ENCODE measurements at places on chromosomes 11 and 22. TPM values are rescaled to one million over a fixed set of nuclear protein-coding genes. Genes with fewer than 3 reads are reported as not detected.

Gene CLTCL1
- 6.1 TPM for total RNA-seq

- H3K4me1 ChIP-seq = no peaks in the 10 kb centered on the region
- H3K4me3 ChIP-seq = no peak overlapping the region
- no peak for DNase-seq
- no peaks in the 10 kb centered on the region for H3K36me3 ChIP-seq
- no peak overlapping the region for H3K27ac ChIP-seq
These were observed 157.2 kb upstream of the TMEM45B start for GRCh38 chr11:129658526-129658867.

GRCh38 chr11:2802389-2803185 is 83.0 kb downstream of the CDKN1C start:
- no peaks in the 10 kb centered on the region for H3K27me3 ChIP-seq
- no peak overlapping the region for H3K4me3 ChIP-seq
- no peaks in the 10 kb centered on the region for H3K36me3 ChIP-seq

- DNase-seq = no peak
- H3K4me1 ChIP-seq = no peaks in the 10 kb centered on the region
- no peak overlapping the region for H3K4me3 ChIP-seq
- H3K36me3 ChIP-seq = no peaks in the 10 kb centered on the region
- no peaks in the 10 kb centered on the region for H3K27me3 ChIP-seq
These were observed 977.4 kb upstream of the FAT3 start for GRCh38 chr11:91247009-91247735.

DNA sequence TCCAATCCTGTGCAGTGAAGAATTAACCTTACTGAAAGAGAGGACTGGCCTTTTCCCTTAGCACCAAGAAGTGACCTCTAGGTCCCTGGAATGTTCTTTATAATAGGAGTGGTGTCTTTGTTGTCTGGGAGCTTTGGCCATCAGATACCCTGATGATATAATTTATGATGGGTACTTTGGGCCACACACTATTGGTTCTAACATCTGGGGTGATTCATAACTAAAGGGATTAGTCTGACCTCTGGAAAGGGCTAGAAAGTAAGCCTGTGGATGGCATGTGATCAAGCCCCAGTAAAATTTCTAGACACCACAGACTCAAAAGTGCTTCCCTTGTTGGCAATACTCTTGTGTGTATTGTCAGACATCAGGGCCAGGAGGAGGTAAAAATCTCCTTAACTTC is 891.2 kb downstream of the KCNA4 start:
- H3K27ac ChIP-seq = no peak overlapping the region
- no peak for DNase-seq
- no peaks in the 10 kb centered on the region for H3K4me1 ChIP-seq
- no peak overlapping the region for H3K4me3 ChIP-seq

DNA sequence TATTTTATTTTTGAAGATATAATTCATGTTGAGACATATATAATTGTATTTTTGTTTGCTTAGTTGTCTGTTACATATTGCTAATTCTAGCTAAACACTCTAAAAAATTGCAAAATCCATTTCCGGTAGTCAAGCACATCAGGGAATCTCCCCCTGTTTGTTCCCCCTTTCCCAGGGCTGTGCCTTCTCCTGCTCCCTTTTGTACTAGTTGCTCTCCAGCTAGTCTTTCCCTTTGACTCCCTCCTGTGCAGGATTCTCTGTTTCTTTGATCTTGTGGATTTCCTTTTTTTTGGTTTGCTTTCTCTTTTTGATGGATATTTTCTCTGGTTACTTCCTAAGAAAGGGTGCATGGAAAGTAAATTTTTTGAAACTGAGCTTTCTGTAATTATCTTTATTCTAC is 188.1 kb upstream of the PLET1 start:
- DNase-seq = no peak
- no peaks in the 10 kb centered on the region for H3K36me3 ChIP-seq
- H3K4me1 ChIP-seq = no peaks in the 10 kb centered on the region
- no peak overlapping the region for H3K4me3 ChIP-seq
- no peaks in the 10 kb centered on the region for H3K27me3 ChIP-seq

DNA sequence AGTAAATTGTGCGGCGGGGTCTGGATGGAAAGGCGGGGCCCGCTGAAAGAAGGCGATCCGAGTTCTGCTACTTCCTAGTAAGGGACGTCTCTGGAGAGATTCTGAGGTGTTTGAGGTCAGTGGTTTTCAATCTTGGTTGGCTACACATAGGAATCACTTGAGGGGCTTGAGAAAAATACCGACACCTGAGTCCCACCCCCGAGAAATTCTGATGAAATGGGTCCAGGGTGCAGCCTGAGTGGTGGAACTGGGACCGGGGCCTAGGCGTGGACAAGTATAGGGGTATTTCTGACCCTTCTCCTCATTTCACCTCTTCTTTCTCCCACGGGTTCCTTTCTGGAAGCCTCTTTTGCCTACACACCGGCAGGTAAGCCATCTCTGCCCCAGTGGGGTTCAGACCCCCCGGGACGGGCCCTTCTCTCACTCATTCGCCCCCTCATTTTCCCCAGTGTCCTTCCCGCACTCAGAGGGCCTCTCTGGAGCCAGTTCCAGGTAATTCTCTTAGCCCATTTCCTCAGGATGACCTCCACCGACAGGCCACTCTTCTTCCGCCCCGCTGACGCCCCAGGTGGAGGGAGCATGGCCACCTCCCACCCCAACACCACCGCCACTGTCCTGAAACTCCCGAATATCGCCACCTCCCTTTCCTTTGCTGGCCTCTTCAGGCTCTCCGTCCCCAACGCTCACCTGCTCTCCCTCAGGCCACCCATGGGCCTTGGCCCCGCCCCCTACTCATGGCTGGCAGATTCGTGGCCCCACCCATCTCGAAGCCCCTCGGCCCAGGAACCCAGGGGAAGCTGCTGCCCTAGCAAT is 11.8 kb downstream of the ROBO3 start:
- H3K27ac ChIP-seq = peak overlapping the region; percentile 63
- peak overlapping the region; percentile 72 for H3K4me3 ChIP-seq
- H3K36me3 ChIP-seq = no peaks in the 10 kb centered on the region

GRCh38 chr22:49211176-49211575 is 616.5 kb downstream of the BRD1 start:
- no peaks in the 10 kb centered on the region for H3K4me1 ChIP-seq
- no peak for DNase-seq
- no peak overlapping the region for H3K27ac ChIP-seq
- no peak overlapping the region for H3K4me3 ChIP-seq
- no peaks in the 10 kb centered on the region for H3K27me3 ChIP-seq

Gene MS4A3
- total RNA-seq = not detected

Gene MYBPC3
- total RNA-seq = not detected

Gene YWHAH
- total RNA-seq = 174 TPM

Gene BEST1
- 8.0 TPM for total RNA-seq

DNA sequence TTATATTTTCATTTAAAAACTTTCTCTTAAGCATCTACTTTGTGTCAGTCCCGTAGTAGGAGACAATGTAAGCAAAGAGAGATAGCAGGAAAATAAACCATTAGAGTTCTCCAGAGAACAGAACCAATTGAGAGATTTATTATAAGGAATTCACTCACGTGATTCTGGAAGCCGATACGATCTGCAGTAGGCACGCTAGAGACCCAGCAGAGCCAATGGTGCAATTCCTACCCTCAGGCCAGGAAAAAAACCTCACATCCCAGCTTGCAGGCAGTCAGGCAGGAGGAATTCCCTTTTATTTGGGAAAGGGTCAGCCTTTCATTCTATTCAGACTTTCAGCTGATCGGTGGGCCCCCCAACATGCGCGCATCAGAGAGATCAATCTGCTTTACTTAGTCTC is 7.3 kb upstream of the PLEKHA7 start:
- no peak for DNase-seq
- H3K4me1 ChIP-seq = no peaks in the 10 kb centered on the region
- H3K4me3 ChIP-seq = no peak overlapping the region
- H3K36me3 ChIP-seq = no peaks in the 10 kb centered on the region
- no peak overlapping the region for H3K27ac ChIP-seq

Gene RAB6A
- total RNA-seq = 179 TPM

Gene BTG4
- not detected for total RNA-seq

DNA sequence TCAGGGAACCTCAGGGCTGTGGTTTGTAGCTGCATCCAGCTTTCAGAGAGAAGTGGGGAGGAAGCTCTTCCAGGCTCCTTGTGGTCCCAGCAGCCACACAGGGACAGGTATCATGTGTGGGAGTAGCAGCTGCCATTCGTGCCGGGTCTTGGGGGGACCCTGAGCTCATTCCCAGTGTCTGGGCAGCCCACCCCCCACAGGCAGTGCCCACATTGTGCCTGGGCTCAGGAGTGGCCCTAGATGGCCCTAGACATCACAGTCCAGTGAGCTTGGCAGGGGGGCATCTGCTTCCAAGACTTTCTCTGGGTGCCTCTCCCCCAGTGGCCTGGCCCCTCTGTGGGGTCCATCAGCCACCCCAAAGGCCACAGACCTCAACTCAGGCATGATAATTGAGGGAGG is 619.7 kb downstream of the BRD1 start:
- no peaks in the 10 kb centered on the region for H3K27me3 ChIP-seq
- no peak overlapping the region for H3K4me3 ChIP-seq
- H3K4me1 ChIP-seq = no peaks in the 10 kb centered on the region
- no peak for DNase-seq

DNA sequence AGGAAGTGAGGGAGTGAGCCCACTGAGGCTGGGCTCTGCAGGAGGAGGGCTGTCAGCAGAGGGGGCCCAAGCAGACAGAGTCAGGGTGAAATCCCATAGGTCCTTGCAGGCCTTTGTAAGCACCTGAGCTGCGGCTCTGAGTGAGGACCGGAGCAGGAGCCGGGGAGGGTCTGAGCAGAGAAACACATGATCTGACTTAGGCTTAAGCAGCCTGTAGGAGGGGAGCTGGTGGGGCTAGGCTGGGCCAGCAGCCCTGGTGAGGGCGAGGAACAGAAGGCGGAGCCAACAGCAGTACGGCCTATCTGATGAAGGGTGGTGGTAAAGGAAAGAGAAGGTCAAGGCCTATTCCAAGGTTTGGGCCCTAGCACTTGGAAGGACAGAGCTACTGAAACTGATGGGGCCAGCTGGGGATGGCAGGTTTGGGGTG is 26.9 kb upstream of the CBX7 start:
- H3K4me1 ChIP-seq = peaks cover 21% of the 10 kb centered on the region
- no peaks in the 10 kb centered on the region for H3K27me3 ChIP-seq
- no peaks in the 10 kb centered on the region for H3K36me3 ChIP-seq
- H3K4me3 ChIP-seq = no peak overlapping the region

DNA sequence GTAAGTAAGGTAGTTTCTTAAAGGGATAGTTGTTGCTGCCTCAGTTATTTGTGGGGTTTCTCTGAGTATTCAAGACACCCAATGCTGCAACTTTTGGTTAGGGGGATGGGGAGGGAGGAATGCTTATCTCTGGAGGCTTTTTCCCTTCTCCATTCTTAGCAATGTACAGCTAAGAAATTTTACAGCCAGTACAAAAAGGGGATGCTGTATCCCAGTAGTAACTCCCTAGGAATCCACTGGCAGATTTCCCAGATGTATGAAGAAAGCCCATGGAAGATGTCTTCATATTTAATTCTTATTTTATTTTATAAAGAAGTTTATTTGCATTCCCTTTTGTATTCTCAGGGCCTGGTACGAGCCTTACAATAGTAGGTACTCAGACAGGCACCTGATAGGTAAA is 154.8 kb downstream of the ENTHD1 start:
- H3K27ac ChIP-seq = no peak overlapping the region
- H3K4me3 ChIP-seq = no peak overlapping the region
- DNase-seq = no peak
- no peaks in the 10 kb centered on the region for H3K27me3 ChIP-seq
- H3K4me1 ChIP-seq = no peaks in the 10 kb centered on the region

GRCh38 chr11:122655527-122656072 is at the start of gene UBASH3B:
Gene UBASH3B, plus strand, starts transcription at chr11:122655722. Its CDS starts 328 bp downstream, at chr11:122656050.
- H3K36me3 ChIP-seq = no peaks in the 10 kb centered on the region
- H3K27ac ChIP-seq = peak within 1 kb of the TSS; percentile 88
- peaks cover 13% of the 10 kb centered on the region for H3K4me1 ChIP-seq
- DNase-seq = peak; percentile 68
- no peaks in the 10 kb centered on the region for H3K27me3 ChIP-seq

- no peak for DNase-seq
- peaks cover 18% of the 10 kb centered on the region for H3K36me3 ChIP-seq
- H3K4me1 ChIP-seq = peaks cover 6% of the 10 kb centered on the region
- H3K27me3 ChIP-seq = no peaks in the 10 kb centered on the region
- peak overlapping the region; percentile 87 for H3K4me3 ChIP-seq
These were observed 41.1 kb downstream of the DIXDC1 start for GRCh38 chr11:111978028-111978771.

Gene EFCAB6
- total RNA-seq = 2.5 TPM

Gene TRAF6
- total RNA-seq = 18.0 TPM

DNA sequence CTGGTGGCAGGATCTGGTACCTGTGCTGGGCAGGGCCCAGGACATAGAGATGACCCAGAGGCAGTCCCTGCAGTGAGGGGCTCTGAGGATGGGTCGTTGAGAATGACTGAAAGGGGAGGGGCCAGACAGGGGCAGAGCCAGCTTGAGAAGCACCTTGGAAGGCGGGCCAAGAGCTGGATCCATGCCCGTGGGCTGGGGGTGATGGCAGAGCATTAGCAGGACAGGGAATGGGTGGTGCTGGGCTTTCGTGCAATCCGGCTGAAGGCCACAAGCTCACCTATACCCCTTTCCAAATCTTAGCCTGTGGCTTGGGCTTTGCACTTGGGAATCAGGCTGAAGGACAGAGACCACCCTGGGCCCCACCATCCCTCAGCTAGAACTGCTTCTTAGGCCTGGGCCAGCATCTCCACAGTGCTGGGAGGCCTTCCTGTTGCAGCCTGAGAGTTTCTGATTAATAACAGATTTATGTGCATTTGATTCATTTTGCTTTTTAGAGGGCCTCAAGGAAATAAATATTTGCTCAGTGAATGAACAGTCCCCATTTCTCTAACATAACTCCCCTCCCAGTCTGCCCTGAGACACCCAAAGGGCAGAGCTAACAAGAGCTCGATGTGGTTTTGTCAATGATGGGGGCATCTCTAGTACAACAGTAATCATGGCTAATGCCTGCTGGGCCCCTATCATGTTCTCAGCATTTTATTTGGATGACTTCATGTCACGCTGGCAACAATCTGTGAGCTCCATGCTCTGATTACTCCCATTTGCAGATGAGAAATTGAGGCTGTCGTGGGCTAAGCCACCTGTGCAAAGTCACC is 39.3 kb downstream of the RIBC2 start:
- peak overlapping the region; percentile 22 for H3K27ac ChIP-seq
- no peaks in the 10 kb centered on the region for H3K36me3 ChIP-seq
- H3K4me1 ChIP-seq = peaks cover 21% of the 10 kb centered on the region
- no peak for DNase-seq
- no peaks in the 10 kb centered on the region for H3K27me3 ChIP-seq

Gene TTLL12
- total RNA-seq = 23.2 TPM

Gene PDE3B
- 24.0 TPM for total RNA-seq

- no peak overlapping the region for H3K27ac ChIP-seq
- H3K4me3 ChIP-seq = no peak overlapping the region
- peaks cover 21% of the 10 kb centered on the region for H3K4me1 ChIP-seq
- peak; percentile 21 for DNase-seq
- no peaks in the 10 kb centered on the region for H3K36me3 ChIP-seq
These were observed 15.6 kb upstream of the MFNG start for GRCh38 chr22:37501610-37502341.

Gene PPFIBP2
- total RNA-seq = 43.5 TPM

GRCh38 chr22:30252411-30253204 is 6.0 kb upstream of the LIF start:
- DNase-seq = no peak
- no peaks in the 10 kb centered on the region for H3K27me3 ChIP-seq
- H3K27ac ChIP-seq = no peak overlapping the region
- H3K4me1 ChIP-seq = peaks cover 2% of the 10 kb centered on the region
- H3K36me3 ChIP-seq = no peaks in the 10 kb centered on the region

All from thoracic aorta (tissue), 2 donors.